ENCODE measurements at places on chromosomes 2 and 18. TPM values are rescaled to one million over a fixed set of nuclear protein-coding genes. Genes with fewer than 3 reads are reported as not detected.

DNA sequence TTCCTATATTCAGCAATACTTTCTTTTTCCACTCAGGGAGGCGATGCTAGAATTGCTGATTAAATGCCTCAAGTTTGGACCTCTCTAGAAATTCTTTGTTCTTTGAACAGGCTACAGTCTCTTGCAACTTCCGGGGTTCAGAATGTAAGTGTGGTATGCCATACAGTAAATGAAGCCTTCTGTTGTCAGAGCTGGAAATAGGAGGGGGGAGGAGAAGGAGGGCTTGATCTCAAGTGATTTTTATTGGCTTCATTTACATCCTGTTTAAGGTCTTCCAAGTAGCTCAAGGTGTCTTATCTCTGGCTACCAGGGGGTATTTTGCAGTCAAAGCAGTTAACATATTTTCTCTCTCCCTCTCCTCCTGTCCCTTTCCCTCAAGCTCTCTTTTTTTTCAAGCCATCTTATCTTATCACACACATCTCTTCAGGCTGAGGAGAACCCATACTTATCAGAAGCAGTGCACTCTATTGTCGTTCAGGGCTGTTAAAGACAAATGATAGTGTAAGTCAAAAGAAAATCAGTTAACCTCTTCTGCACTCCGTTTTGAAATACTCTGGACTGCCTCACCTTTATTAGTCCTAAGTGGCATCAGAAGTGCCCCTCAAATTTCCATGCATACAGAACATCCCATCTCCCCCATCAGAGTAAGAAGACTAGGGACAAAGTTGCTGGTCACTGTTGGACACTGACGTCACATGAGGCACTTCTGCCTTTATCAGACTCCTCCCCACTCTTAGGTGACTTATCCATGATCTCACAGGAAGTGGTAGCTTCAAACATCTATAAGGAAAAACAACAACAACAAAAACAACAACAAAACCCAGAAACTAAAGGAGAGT lies 112.2 kb downstream of the ZNF521 start:
- no peak overlapping the region for H3K27ac ChIP-seq
- H3K4me1 ChIP-seq, result no peaks in the 10 kb centered on the region
- H3K36me3 ChIP-seq, result no peaks in the 10 kb centered on the region
- no peaks in the 10 kb centered on the region for H3K27me3 ChIP-seq
- no peak overlapping the region for H3K4me3 ChIP-seq

Gene UGT1A5
- not detected for total RNA-seq

GRCh38 chr18:42274488-42275137 lies 319.6 kb downstream of the PIK3C3 start:
- no peak for DNase-seq
- H3K4me3 ChIP-seq, result no peak overlapping the region
- no peaks in the 10 kb centered on the region for H3K27me3 ChIP-seq
- no peaks in the 10 kb centered on the region for H3K36me3 ChIP-seq
- H3K27ac ChIP-seq, result no peak overlapping the region

DNA sequence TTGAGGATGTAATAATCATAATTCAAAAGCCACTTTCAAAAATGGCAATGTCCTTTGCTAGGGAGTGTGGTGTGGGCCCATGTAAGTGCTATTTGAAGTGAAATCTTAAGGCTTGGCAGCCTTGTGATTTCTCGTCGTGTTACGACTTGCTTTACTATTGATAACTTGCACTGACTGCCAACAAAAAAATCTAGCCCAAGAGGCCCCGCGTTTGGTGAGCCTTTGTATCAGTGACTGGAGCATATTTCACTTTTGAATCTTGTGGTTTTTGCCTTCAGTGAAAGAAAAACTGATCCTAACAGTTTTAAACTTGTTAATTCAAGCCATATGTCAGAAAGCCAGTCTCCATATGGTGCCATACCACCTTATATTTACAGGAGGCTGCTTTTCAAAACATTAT lies 248.0 kb downstream of the TMEM182 start:
- no peak overlapping the region for H3K4me3 ChIP-seq
- H3K27me3 ChIP-seq, result no peaks in the 10 kb centered on the region
- no peaks in the 10 kb centered on the region for H3K36me3 ChIP-seq
- no peaks in the 10 kb centered on the region for H3K4me1 ChIP-seq
- DNase-seq, result no peak

DNA sequence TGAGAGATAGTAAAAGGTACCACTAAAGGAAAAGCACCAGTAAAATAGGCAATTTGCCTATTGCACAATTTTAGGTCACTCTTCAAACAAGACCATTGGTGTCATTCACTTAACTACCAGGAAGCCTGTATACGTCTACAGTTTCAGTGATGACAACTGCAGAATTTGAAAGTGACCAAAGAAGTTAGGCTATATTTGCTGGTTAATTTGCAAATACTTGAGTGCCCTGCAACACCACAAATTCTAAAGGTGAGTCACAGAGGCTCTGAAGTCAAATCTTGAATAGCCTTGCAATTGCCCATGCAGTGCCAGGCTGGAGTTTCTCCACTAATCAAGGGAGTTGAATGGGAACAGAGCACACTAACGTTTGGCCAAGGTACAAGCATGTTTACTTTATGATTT lies 128.7 kb upstream of the CCDC68 start:
- H3K27ac ChIP-seq, result no peak overlapping the region
- H3K4me3 ChIP-seq, result no peak overlapping the region
- H3K36me3 ChIP-seq, result no peaks in the 10 kb centered on the region
- no peaks in the 10 kb centered on the region for H3K4me1 ChIP-seq
- DNase-seq, result no peak

DNA sequence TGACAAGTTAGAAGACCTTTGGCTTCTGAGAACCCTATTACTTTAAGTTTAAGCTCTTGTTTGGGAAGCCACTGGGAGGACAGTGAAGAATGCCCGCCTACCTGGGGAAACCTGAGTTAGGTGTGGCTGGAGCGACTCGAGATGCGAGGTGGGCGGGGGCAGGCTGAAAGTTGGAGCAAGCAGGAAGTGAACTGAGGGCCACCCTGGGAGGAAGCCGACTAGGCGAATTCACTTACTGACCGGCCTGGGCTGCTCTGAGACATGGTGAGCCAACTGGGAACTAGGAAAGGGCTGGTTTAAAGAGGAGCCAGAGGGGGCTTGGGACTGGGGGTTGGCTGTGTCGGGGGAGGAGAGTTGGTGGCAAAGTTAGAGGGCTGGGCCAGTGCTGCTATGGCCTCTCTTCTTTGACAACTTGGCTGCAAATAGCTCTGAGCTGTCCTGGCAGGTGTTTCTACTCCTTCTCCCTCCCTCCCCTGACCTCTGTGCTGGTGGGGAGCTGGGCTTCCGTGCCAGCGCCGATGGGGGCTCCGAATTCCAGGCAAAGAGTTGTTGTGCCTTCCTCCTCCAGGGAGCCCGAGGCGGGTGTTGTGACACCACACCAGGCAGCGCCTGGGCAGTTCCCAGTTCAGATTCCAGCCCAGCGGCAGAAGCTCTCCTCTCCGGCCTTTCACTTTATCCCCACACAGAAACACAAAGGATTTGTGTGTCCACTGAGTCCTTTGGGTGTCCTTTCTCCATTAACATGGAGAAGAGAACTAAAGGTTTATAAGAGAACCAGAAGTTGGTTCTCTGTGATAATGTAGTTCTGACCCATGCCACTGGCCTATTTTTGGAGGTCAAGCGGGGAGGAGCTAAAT lies at the start of gene VAMP8:
Gene VAMP8 (plus strand): TSS at position 201 of the 857 bp plus-strand sequence. CDS start 61 bp downstream, at position 262.
- peak; percentile 88 for DNase-seq
- peak within 1 kb of the TSS; percentile 95 for H3K4me3 ChIP-seq
- peak within 1 kb of the TSS; percentile 81 for H3K27ac ChIP-seq

- H3K27me3 ChIP-seq, result peaks cover 14% of the 10 kb centered on the region
- H3K4me3 ChIP-seq, result no peak overlapping the region
- DNase-seq, result no peak
- peaks cover 3% of the 10 kb centered on the region for H3K4me1 ChIP-seq
- no peak overlapping the region for H3K27ac ChIP-seq
These were observed 29.5 kb upstream of the MSGN1 start for GRCh38 chr2:17786727-17787126.

Gene TCF23
- not detected for total RNA-seq

Gene RAB17
- not detected for total RNA-seq

GRCh38 chr2:164114937-164115336 lies 379.1 kb upstream of the FIGN start:
- no peaks in the 10 kb centered on the region for H3K27me3 ChIP-seq
- DNase-seq, result no peak
- no peaks in the 10 kb centered on the region for H3K4me1 ChIP-seq
- H3K27ac ChIP-seq, result no peak overlapping the region

Gene ZNF521
- not detected for total RNA-seq

Gene SF3B6
- 143 TPM for total RNA-seq

DNA sequence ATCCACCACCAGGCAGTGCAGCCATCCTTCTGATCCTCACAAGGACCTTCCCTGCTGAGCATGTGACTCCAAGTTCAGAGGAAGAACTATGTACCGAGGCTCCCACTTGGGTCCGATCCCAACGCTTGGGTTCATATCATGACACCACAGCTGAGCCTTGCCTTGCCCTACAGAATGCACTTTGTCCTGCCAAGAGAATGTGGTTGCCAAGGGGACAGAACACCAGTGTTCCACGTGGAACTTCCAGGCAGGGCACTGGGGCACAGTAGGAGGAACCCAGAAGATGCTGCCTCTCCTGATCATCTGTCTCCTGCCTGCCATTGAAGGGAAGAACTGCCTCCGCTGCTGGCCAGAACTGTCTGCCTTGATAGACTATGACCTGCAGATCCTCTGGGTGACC lies at the start of gene TEX51:
Gene TEX51 (plus strand): TSS at position 255 of the 400 bp plus-strand sequence. CDS start 29 bp downstream, at position 284.
- H3K4me1 ChIP-seq, result no peaks in the 10 kb centered on the region
- no peak within 1 kb of the TSS for H3K27ac ChIP-seq
- no peak for DNase-seq
- H3K27me3 ChIP-seq, result no peaks in the 10 kb centered on the region
- no peak within 1 kb of the TSS for H3K4me3 ChIP-seq
- no peaks in the 10 kb centered on the region for H3K36me3 ChIP-seq

- H3K4me3 ChIP-seq, result no peak overlapping the region
- DNase-seq, result no peak
- H3K27me3 ChIP-seq, result no peaks in the 10 kb centered on the region
- H3K27ac ChIP-seq, result no peak overlapping the region
These were observed 39.6 kb downstream of the INHBB start for GRCh38 chr2:120385355-120386127.

Gene CDH19
- total RNA-seq, result not detected

- peaks cover 3% of the 10 kb centered on the region for H3K4me1 ChIP-seq
- H3K36me3 ChIP-seq, result no peaks in the 10 kb centered on the region
- no peak overlapping the region for H3K27ac ChIP-seq
- H3K4me3 ChIP-seq, result no peak overlapping the region
- DNase-seq, result no peak
These were observed 2.8 kb downstream of the COL6A3 start for GRCh38 chr2:237411092-237411601.

Gene PLEK
- total RNA-seq, result 0.62 TPM

DNA sequence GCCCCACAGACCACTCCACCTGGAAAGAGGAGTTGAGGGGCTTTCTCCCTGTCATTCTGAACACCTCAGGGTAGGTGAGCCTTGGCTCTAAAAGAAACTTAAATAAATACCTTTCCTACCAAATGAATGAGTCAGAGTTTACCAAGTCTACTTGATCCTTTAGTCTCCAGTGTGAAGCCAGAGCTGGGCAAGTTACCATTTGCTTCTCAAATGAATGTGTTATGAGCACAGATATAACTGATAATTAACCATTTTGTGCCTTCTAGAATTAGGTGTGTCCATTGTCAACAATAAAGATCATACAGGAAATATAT lies 347.7 kb downstream of the KIAA1328 start:
- no peaks in the 10 kb centered on the region for H3K27me3 ChIP-seq
- H3K36me3 ChIP-seq, result no peaks in the 10 kb centered on the region
- H3K4me3 ChIP-seq, result no peak overlapping the region
- H3K4me1 ChIP-seq, result no peaks in the 10 kb centered on the region

DNA sequence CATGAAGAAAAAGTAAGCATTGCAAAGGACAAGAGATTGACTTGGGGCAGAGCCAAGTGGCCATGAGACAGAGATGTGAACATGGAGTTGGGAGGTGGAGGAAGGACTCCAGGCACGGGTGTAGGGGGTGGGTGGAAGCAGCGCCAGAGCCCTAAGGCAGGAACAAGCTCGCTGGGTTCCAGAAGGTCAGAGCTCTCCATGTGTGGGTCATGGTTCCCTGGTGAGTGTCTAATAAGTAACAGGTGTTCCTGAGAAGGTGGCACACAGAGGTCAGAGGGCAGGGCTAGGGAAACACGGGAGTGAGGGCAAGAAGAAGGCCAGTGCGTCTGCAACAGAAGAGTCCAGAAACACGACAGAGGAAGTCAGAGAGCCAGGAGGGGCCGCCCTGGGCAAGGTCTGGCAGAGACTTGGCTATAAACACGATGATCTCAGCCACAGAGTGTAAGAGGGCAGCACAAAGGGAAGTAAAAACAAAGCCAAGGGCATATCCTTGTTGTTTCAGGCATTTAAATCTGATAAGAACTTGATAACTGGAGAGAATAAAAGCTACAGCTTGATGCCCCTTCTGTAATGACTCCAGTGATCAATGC lies 260.8 kb downstream of the TGIF1 start:
- H3K4me1 ChIP-seq, result peaks cover 3% of the 10 kb centered on the region
- no peaks in the 10 kb centered on the region for H3K36me3 ChIP-seq
- peaks cover 18% of the 10 kb centered on the region for H3K27me3 ChIP-seq
- H3K27ac ChIP-seq, result no peak overlapping the region

- H3K4me3 ChIP-seq, result no peak overlapping the region
- H3K27ac ChIP-seq, result no peak overlapping the region
- no peaks in the 10 kb centered on the region for H3K36me3 ChIP-seq
- H3K27me3 ChIP-seq, result peaks cover 3% of the 10 kb centered on the region
- no peak for DNase-seq
- H3K4me1 ChIP-seq, result no peaks in the 10 kb centered on the region
These were observed 88.3 kb upstream of the HS6ST1 start for GRCh38 chr2:128406736-128407554.

DNA sequence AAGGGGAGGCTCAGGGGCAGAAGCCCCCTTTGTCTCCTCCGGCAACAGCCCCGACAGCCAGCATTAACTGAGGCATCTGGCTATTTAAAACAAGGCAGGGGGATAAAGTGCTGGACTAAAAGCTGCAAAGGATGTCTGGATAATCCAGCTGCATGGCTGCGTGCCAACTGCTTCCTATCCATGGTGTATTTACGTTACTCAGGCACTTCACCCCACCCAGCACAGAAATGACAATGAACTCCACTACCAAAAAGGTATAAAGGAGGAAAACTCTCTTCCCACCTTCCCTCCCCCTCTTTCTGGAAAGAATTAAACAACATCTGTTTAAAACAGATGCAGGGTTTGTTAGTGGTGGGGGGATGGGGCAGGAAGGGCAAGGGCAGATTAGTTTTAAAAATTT lies 82.5 kb downstream of the SPRED2 start:
- H3K27ac ChIP-seq, result no peak overlapping the region
- H3K27me3 ChIP-seq, result peaks cover 3% of the 10 kb centered on the region
- H3K4me3 ChIP-seq, result no peak overlapping the region
- H3K36me3 ChIP-seq, result no peaks in the 10 kb centered on the region
- DNase-seq, result no peak

GRCh38 chr2:203534621-203535077 lies 452 bp downstream of the RAPH1 start:
- peak overlapping the region; percentile 80 for H3K4me3 ChIP-seq
- peaks cover 60% of the 10 kb centered on the region for H3K27me3 ChIP-seq
- H3K4me1 ChIP-seq, result peaks cover 28% of the 10 kb centered on the region
- peak overlapping the region; percentile 41 for H3K27ac ChIP-seq

Gene SLC23A3
- 1.8 TPM for total RNA-seq

- no peak overlapping the region for H3K27ac ChIP-seq
- H3K4me1 ChIP-seq, result peaks cover 2% of the 10 kb centered on the region
- no peaks in the 10 kb centered on the region for H3K27me3 ChIP-seq
These were observed 17.8 kb upstream of the SCLY start for GRCh38 chr2:238042849-238043584.

Gene CNRIP1
- total RNA-seq, result not detected

Gene DLX2
- 0.26 TPM for total RNA-seq
